EL (cell line): ENCODE measurements at places on chromosomes 2 and 18.
A peak's percentile ranks its signal among the peaks of the same experiment; 100 is the strongest.

GRCh38 chr2:212644195-212644837 is 105.7 kb upstream of the ERBB4 start:
- DNase-seq, result no peak

DNA sequence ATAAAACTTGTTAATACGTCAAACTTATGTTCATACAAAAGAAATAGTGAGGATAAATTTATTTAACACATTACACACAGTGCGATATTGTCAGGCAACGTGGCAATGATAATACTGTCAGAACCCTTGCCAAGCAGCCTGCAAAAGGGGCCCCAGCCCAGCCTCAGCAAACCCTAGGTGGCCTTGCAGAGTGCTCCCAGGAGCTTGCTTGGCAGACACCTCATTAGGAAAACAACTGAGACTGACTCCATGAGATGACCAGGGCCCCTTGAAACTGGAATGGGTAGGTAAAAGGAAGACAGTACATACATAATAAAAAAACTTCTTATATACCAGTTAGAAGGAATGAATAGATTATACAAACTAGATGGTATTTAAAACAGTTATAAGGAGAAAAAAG is 136.6 kb upstream of the EPC2 start:
- DNase-seq, result no peak

DNA sequence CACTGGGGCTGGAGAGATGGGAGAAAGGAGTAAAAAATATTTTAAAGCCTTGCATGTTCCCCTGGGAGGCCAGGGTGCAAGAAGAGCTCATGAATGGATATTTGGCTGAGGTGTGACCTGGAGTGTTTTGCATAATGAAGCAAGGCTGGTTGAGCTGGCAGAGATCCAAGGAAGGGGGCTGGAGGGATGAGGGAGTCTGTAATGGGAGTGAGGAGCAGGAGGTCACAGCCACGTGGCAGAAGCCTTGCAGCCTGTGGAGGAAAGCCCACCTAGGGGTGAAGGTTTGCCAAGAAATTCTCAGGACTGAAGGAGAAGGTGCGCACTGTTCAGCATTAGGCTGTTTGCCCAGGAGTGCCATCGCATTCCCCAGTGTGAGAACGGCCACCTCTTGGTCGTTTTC is 40.3 kb upstream of the ATP8B1 start:
- DNase-seq, result no peak

DNA sequence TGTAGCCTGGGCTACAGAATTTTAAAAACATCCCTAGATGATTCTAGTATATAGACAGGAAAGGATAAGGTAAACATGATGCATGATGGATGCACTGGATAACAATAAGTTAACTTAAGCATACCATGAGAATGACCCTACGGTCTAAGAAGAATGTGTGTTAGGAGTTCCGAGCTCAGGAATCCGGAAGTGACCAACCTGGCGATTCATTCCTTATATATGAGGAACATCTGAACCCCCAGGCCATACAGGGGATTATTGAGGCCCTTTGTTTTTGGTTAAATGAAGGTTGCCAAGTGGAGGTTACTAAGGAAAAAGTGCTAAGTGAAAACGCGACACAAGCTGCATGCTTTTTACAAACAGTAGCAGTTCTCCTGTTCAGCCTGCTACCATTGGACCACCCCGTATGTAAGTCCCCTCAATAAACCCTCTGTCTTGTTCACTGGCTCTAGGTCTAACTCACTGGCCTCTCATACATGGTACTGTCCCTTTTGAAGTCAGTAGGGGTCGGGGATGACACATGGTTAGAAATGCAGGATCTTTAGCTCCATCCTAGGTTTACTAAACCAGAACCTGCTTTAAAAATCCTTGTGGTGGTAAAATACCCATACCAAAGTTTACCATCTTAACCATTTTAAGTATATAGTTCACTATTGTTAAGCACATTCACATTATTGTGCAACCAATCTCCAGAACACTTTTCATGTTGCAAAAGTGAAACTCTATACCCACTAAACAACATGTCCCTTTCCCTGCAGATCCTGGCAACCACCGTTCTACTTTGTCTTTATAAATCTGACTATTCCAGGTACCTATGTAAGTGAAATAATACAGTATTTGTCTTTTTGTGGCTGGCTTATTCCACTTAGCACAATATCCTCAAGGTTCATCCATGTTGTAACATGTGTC is 111.0 kb upstream of the MAP4K3 start:
- DNase-seq, result peak; percentile 94

- peak; percentile 91 for DNase-seq
Observed at GRCh38 chr18:43893001-43893637, 615.8 kb upstream of the SYT4 start.

DNA sequence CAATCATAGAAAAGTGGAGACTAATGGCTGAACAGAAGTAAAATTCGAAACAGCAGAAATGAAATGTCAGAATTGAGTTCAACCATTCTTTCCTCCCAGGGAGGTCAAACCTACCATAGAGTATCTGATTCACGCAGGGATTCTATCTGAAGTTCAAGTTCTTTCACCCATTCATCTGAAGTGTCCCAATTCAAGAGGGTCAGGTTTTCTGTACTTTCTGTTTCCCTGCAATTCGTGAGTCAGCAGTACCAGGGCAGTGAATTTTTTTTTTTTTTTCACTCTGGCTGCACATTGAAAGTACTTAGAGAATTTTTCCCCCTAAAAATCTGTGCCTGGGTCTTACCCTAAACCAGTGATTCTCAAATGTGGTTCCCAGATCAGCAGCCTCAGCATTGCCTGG is 40.9 kb upstream of the CCDC88A start:
- peak; percentile 31 for DNase-seq

DNA sequence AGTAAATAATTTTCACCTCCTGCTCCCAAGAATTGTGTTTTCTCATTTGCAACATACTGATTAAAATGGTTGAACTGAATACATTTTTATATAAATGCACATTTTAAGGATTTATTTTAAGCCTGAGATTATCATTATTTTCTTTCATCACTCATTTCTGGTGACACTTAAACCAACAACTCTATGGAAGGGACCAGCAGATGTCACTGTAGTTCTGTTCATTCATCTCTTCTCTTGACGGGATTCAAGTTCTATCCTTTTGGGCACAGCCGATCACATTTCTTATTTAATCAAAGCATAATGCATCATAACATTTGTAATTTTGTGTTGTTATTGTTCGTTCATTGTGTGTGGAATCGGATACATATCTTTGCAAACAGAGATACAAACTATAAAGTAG is 417.9 kb downstream of the HRH4 start:
- peak; percentile 13 for DNase-seq

GRCh38 chr18:48100165-48100575 is 169.7 kb upstream of the SMAD2 start:
- no peak for DNase-seq

DNA sequence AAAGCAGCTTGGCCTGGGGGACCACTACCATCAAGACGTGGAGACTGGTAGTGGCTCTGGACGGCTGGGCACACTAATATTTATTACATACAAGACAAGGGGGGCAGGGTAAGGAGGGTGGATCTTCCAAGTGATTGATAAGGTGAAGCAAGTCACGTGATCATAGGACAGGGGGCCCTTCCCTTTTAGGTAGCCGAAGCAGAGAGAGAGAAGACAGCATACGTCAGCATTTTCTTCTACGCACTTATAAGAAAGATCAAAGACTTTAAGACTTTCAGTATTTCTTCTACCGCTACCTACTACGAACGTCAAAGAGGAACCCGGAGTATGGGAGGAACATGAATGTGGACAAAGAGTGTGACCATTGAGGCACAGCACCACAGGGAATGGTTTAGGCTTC is 307.9 kb downstream of the RPIA start:
- DNase-seq, result no peak

- peak; percentile 36 for DNase-seq
Observed at GRCh38 chr18:9637036-9637767, 22.8 kb upstream of the PPP4R1 start.
